ENCODE measurements at places on chromosomes 3 and 15.

DNA sequence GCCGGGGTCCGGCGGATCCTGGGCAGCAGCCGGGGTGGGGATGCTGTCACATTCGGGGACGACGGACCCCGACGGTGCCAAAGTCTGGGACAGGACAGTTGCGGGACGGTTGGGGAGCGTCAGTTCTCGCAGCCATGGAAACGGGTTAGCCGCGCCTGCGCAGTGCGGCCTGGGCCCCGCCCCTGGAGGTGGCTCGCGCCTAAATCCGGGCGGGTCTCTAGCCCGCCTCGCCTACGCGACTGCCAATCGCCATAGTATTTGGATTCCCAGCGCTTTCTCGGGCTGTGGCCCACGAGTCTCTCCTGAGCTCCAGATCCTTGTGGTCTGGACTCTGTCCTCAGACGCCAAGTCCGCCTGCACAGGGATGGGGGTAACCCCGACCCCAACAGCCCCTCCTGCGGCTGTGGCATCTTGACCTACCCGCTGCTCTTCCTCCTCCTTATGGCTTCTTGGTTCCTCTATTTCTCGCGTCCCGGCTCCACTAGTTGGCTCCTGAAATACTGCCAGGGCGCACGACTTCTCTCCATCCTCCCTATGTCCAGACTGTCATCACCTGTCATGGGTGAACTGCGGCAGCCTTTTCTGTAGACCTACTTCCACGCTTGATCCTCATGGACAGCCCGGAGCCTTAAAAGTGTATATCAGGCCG, at the start of gene ZMYND10:
Gene ZMYND10 (minus strand): TSS at position 147 of the 649 bp plus-strand sequence. CDS start 153 bp downstream, outside the sequence.
- peak; percentile 96 for DNase-seq

GRCh38 chr15:22968366-22968765, 11.8 kb downstream of the CYFIP1 start:
- DNase-seq, result no peak

- no peak for DNase-seq
These were observed 636 bp upstream of the EIF1B start for GRCh38 chr3:40308725-40309417.

- no peak for DNase-seq
These were observed 74.1 kb upstream of the RAP2B start for GRCh38 chr3:153087595-153088566.

- DNase-seq, result no peak
These were observed 22.0 kb downstream of the TGFBR2 start for GRCh38 chr3:30628205-30628900.

DNA sequence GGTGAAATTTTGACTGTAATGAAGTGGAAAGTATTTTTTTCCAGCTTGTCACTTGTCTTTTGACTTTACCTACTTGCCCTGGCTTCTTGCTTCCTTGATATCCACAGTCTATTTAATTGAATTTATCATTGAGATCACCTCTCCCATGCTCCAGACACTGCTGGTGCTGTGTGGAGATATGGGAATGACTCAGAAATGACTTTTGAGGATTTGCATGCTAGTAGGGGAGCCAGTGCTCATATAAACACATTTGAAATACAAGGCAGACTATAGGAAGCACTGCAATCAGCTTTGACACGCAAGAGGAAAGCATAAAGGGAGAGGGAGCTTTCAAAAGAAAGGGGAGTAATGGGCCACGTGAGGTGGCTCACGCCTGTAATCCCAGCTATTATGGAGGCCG, 7.3 kb upstream of the TRPM1 start:
- no peak for DNase-seq

DNA sequence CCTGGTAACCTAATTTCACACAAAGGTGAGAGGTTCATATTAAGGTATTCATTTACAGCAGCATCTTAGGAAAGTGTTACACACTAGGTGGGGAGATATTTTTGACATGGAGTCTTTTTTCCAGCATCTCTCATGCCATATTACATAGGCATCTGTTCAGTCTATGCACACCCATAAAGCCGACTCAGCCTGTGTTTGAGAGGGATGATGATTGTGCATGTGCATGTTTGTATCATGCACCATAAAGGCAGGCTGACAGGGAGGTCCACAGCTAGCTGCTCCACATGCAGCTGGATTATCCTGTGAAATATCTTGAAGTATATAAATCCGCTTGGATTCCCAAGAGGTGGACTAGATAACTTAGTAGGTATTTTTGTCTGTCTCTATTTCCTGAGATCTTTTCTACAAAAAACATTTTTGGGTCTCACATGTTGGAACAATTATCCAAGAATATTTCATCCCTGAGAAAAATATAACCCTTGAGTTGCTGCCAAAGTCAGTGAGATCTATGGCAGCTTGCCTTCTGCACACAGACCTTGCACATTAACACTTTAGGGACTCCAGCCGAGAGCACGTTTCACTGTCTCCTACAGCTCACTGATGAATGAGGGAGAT, 288.4 kb upstream of the DPH6 start:
- no peak for DNase-seq

DNA sequence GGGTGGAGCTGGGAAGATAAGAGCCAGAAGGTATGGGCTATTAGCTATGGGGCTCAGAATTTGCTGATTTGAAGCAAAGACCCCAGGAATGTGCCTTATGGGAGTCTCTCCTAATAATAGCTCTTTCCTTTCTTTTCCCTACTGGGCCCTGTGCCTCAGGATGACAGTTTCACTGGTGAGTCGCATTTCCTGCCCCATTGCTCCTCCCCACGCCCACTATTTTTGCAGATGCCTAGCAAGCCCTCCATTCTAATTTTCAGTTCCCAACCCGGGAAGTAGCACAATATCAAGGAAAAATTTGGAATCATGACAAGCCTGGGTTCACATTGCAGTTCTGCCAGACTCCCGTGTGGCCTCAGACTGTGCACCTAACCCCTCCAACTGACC, 583 bp downstream of the IL17RE start:
- DNase-seq, result no peak

DNA sequence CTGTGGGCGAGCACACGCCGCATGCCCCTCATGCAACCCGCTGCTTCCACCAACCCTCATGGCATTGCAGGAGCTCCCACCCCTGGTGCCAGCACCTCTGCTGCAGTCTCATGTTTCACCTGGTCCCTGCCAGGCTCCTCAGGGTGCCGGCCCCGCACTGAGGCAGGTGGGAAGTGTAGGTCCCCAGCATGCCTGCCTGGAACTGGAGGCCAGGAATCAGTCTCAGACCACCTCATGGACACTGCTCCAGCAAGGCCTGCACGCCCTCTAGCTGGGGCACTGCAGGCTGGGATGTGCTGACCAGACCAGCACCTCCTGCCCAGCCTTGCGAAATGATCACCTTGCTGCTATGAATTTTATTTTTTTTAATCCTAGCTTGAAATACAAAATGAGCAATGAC, 39.1 kb downstream of the OCA2 start:
- no peak for DNase-seq

DNA sequence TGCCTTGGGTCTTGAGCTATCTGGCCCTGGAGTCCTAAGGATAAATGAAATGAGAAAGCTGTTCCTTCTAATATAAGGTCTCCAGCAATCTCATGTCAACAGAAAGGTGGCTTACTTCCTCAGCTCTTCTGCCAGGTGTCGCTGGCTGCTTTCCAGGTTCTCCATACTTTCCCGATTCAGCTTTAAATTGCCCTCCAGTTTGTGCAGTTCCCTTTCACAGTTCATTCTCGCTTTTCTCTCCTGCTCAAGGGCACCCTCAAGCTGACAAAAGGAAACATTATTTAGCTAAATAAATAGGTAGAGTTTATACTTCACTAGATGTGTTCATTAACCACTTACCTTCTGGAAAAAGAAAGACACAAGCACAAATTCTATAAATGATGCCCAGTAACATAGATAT, 73.0 kb downstream of the MYH15 start:
- DNase-seq, result peak; percentile 26

GRCh38 chr15:69625328-69625727, 172.7 kb downstream of the RPLP1 start:
- no peak for DNase-seq

- DNase-seq, result no peak
These were observed 1.8 kb downstream of the PML start for GRCh38 chr15:73996267-73996666.

GRCh38 chr3:129690406-129690805, 83.9 kb upstream of the PLXND1 start:
- peak; percentile 52 for DNase-seq

GRCh38 chr15:22227411-22228100, 147.2 kb downstream of the OR4M2 start:
- no peak for DNase-seq

- DNase-seq, result peak; percentile 23
These were observed 40.5 kb downstream of the DPPA2 start for GRCh38 chr3:109275702-109276293.

DNA sequence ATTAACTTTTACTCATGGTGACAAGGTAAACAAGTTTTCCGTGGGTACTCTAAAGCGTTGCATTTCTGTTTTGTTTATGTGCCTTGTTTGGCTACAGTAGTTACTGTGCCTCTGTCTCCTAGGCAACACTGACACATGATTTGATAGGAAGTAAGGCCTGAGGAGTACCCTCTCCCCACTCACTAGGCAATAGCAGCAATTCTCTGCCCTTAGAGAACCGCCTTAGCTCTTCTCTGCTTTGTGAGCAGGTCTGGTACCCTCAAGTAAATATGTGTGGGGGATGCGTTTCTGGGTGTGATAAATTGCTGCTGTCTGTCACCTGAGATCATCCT, at the start of gene IL5RA:
Gene IL5RA (minus strand): TSS at position 76 of the 332 bp plus-strand sequence. CDS start 5,390 bp downstream, outside the sequence.
- DNase-seq, result no peak

GRCh38 chr3:194632809-194633348, 340 bp downstream of the TMEM44 start:
- no peak for DNase-seq

DNA sequence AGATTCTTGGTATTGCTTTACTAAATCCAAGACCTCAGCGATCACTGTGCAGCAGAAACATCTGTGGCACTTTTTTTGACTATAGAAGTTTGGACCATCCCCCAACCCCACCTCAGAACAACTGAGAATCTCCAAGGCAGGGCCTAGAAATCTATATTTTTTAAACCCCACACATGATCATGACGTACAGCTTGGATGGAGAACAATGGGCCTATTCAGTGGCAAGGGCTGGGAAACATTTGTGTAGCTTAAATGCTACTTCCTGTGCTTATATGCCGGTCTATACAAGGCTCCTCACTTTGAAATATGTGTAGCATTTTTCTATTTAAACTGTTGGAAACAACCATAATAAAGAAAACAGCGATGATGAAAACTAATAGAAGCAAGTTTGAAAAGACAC, 55.1 kb upstream of the SPRED1 start:
- DNase-seq, result no peak

- DNase-seq, result no peak
These were observed 13.7 kb downstream of the IFT122 start for GRCh38 chr3:129453732-129454131.

GRCh38 chr15:88014454-88015160, 241.9 kb downstream of the NTRK3 start:
- no peak for DNase-seq

- no peak for DNase-seq
These were observed 105.2 kb upstream of the DPPA4 start for GRCh38 chr3:109442531-109442930.

GRCh38 chr3:22239011-22239410, 488.0 kb upstream of the ZNF385D start:
- DNase-seq, result no peak

- DNase-seq, result no peak
These were observed 45.6 kb downstream of the MFSD1 start for GRCh38 chr3:158847452-158847821.

DNA sequence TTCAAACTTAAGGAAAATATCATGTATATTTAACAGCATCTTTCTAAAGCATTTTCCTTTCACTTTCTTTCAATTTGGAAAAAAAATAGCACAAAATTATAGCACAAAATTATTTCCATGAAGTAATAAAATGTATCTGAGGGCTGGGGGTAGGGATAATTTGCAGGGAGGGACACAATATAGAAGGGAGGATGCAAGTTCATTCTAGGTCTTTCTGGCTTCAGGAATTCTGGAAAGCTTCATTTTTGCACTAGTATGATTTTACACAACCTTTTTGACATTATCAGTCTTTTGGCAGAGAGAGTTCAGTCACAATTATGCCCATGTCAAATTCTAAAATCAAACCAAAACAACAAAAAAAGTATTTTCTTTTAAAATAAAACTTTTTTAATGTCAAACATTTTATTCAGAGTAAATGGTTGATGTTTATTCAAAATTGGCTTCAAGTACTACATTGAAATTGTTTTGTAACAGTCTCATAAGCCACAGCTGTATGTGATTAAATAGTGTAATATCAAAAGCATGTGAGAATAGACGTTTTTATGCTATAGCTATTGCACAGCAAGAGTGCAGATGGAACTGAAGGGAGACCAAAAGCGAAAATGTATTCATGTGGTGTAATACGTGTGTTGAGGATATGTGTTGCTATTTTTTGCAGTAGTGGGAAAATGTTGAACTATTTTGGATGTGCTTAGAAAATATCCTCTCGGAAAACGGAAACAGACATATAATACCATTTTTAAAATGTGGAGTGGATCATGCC, 5.8 kb downstream of the RBMS3 start:
- no peak for DNase-seq

Data from upper lobe of left lung (tissue), 6 donors.